Activated naive CD4-positive, alpha-beta T cell (primary cell): ENCODE measurements at places on chromosomes 1 and 21.

GRCh38 chr1:230948301-230948700, 30.4 kb downstream of the TTC13 start:
- no peak for DNase-seq

DNA sequence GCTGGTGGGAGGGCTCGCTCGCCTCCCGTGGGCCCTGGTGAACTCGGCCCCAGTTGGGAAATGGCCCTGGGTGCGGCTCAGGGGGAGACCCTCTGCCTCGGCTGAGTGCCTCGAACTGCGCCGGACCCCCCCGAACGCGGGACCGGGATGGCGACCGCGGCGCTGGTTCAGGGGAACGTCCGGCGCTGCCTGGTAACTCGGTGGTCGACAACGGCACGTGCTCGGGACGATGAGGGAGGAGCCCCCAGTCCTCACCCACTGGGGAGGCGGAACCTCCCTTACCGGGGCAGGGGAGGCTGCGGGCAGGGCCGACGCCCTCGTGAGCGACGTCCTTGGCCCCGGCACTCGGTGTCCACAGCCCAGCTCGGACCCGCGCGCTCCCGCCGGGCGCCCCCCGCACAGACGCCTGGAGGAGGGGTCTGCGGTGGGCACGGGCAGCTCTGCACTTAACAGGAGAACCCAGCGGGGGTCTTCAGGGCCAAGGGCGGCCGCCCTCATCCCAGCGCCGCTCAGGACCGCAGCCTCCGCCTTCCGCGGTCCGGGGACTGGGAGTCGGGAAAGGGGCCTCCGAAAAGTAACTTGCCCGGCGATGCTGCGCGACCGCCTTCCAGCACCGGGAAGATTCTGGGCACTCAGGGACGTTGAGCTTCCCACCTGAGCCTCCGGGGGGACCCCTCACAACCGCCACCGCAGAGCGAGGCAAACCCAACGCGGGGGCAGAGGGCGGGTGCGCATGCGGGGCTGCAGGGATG, 1.7 kb downstream of the HES4 start:
- DNase-seq, result no peak

DNA sequence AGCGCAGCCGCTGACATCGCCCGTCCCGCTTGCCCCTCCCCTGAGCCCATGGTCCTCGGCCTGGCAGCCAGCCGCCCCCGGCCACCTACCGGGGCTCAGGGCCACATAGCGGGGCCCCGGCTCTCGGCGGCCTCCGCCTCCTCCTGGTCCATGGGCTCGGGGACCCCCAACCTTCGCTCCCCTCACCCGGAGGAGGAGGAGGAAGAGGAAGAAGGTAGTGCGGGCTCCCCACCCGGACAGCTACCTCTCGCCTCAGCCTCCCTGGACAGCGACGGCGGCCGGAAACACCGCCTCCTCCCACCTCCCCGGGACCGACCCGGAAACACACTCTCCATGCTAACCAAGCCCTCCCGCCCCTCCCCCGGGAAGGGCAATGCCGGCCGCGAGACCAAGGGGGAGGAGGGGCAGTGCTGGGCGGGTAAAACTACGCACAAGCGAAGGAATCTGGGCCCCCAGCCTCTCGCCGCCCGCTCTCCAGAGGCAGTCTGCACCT, at the start of gene KIAA0319L:
Gene KIAA0319L (minus strand): TSS at position 286 of the 493 bp plus-strand sequence. CDS start 2,912 bp downstream, outside the sequence.
- no peak for DNase-seq

- no peak for DNase-seq
Observed at GRCh38 chr1:239126884-239127283, 259.5 kb upstream of the CHRM3 start.

DNA sequence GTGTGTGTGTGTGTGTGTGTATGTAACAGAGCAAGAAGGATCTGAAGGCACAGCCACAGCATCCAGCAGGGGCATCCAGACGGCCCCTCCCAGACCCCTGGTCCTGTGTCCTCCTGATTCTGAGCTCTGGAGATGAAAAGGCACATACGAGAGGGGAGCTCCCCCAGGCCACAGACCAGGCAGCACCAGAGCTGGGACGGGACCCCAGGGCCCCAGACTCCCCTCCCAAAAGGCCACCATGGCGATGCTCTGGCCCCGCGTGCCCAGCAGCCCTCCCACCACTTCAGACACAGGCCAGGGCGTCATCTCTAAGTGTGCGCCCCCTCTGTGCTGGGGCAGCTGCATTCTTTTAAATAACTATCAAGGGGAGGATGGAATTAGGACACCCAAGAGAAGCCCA, 245.8 kb downstream of the MATN1 start:
- no peak for DNase-seq

DNA sequence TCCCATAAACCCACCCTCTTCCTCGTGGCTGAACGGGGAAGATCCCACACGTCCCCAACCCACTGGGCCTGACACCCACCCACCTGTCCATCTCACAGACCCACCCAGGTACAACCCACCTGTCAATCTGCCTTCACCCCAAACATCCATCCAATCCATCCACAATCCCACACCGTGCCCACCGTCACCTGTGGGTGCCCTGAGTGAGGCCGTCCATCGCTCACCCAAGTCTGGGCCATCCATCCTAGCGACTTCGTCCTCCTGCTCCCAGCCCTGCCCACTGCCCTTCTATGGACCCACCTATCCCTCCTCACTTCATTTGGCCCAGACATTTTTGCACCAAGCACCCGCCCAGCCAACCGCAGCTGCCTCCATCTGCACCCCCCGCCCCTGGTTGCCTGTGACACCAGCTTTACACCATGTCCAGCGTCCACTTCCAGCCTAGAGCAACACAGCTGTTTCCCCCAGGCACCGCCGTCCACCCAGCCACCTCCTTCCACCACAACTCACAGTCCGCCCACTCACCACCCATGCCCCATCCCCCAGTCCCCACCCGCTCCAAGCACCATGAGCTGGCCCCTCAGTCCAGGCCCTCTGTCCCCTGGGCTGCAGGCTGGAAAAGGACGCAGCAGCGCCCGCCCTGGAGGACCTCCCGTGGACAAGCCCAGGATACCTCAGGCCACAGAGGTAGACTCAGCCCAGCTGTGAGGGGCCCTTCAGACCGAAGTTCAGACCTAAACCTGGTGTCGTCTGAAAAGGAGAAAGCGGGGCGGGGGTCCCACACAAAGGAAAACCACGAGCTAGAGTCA, 7.7 kb downstream of the TTLL10 start:
- no peak for DNase-seq
